NB4 (cell line): ENCODE measurements at places on chromosomes 16 and 17.

GRCh38 chr17:52049496-52049895, 109.0 kb downstream of the CA10 start:
- no peak for DNase-seq

DNA sequence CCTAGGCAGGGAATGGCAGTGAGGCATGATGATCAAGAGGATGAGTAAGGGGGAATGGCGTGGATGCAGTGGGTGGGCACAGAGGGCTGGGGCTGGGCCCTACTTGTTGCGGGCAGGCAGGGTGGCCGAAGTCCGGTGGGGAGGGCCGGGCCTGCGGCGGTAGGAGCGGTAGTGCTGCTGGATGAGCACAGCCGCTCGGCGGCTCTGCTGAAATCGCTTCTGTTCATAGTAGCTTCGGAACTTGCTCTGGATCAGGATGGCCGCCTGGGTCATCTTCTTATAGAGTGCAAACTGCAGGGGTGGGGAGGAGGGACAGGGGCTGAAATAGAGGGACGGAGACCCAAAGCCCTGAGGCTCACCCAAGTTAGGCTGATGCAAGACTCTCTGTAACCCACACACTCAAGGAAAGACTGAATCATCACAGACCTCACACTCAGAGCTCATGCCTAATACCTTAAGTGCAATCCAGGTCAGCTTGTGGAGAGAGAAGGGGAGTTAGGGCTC, 1.5 kb upstream of the SPAG7 start:
- peak; percentile 88 for DNase-seq

GRCh38 chr16:87953308-87954215, 2.3 kb downstream of the BANP start:
- DNase-seq = no peak

DNA sequence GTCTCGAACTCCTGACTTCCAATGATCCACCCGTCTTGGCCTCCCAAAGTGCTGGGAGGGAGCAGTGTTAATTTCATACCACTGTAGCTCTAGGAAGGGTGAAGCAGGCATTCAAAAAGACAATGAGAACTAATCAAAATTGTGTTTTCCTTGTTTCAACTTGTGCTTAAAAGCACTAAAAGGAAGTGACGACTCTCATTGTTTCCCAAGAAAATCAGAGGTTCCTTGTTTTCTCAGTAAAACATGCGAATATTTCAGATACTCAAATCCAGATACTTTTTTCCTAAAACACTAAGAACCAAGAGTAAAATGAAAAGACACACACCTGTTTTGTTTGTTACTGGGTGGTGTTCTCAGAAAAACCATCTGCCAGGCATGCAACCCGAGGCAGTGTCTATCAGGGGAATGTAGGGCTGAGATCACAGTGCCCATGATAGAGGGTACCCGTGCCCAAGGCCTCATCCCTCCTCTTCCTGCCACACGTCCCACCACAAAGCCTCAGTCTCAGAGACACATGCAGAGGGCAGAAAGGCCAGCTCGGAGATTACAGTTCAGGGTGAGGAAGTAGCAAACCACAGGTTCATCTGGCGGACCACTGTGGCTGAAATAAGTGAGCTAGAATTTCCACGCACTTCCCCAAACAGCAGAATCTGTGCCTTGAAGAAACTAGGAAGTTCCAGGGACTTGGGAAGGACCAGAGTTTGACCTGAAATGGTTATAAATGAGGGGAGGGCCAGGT, 33.7 kb downstream of the GINS3 start:
- peak; percentile 93 for DNase-seq

- DNase-seq = no peak
Observed at GRCh38 chr17:82317394-82318168, at the start of gene CD7. Gene CD7 (minus strand): TSS chr17:82317608. CDS start chr17:82317495, 113 bp downstream.

- no peak for DNase-seq
Observed at GRCh38 chr16:86598607-86599565, 20.5 kb downstream of the FOXL1 start.

DNA sequence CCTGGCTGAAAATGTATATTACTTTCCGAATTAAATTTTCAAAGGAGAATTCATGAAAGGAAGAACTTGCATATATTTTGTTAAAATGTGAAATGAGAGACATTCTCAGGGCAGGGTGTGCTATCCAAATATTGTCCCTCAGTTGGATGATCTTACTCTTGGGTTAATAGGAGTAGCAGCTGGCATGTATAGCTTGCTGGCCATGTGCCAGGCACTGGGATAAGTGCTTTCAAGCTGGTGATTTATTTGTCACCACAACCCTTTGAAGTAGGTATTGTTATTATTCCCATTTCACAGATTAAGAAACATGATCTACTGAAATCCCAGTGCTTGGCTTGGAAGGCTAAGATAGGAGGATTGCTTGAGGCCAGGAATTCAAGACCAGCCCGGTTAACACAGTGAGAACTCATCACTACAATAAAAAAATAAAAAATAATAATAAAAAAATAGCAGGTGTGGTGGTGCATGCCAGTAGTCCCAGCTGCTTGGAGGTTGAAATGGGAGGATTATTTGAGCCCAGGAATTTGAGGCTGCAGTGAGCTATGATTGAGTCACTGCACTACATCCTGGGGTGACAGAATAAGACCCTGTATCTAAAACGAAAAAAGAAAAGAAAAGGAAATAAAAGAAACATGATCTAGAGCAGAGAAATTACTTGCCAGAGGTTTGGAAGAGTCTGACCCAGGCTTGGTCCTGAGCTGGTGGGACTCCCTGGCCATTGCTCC, 11.6 kb upstream of the MPHOSPH6 start:
- no peak for DNase-seq

GRCh38 chr17:17313350-17313991, 10.3 kb downstream of the NT5M start:
- peak; percentile 62 for DNase-seq
